ENCODE measurements at places on chromosomes 12 and 14.

DNA sequence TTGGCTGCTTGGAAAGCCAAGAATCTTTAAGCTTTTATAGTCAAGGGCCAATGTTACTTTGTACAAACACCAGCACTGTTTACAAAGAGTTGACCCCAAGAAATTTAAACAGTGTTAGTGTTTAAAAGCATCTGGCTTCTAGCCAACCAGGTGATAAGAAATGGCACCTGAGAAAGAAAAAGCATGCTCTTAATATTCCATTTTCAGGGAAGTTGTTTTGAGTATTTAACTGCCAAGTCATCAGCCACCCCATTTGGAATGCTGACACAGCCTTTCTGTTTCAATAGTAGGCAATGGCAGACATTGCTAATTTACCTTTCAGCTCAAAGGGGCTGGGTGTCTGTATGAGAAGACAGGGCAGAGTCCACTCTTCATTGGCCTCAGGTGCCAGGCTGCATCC lies 3.7 kb upstream of the SLC35F4 start:
- no peak for DNase-seq

- no peak for DNase-seq
Measured at GRCh38 chr12:76422543-76423438, 74.6 kb upstream of the BBS10 start.

- DNase-seq, result no peak
Measured at GRCh38 chr14:51487848-51488247, 163.9 kb upstream of the FRMD6 start.

GRCh38 chr14:59638885-59639284 lies 62.3 kb upstream of the CCDC175 start:
- no peak for DNase-seq

DNA sequence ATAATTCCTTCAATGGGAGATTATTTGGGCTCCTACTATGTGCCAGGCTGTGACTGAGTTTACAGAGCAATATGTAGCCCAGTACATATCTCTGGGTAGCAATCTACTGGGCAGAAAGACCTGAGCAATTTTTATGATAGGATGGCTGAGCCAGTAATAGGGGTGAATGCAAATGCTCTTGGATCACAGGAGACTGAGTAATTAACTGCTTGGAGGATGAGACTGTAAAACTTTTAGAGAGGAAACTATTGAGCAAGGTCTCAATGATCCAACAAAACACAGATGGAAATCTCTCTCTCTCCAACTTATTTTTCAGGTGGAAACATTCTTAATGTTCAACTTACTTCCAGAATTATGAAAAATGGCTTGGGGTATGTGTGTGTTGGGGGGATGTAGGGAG lies 402.2 kb downstream of the AEBP2 start:
- DNase-seq, result no peak

DNA sequence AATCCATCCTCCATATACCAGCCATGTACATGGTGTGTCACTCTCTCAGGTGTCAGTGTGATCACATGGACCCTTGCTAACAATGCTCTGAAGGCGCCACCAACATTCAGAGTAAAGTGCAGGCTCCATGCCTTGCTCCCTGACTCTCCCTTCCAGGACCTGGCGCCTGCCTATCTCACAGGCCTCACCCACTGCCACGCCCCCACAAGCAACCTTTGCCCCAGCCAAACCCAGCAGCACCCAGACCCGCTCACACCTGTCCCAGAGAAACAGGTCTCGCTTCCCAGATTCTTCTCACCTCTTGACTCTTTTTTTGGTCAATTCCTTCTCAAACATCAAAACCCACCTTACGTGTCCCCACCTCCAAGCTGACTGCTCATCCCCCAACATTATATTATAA lies 52.3 kb downstream of the KCNK10 start:
- no peak for DNase-seq

DNA sequence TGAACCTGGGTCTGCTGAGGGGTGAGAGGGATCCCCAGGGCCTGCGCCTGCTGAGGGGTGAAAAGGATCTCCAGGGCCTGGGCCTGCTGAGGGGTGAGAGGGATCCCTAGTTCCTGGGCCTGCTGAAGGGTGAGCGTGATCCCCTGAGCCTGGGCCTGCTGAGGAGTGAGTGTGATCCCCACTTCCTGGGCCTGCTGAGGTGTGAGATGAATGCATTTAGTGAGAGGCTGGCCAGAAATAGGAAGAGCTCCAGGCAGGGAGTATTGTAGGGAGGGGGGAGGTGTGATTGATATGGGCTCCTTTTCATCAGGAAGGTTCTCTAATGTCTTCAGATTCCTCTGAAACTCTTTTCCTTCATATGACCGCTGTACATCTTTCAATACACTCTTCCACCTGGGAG lies 43.0 kb downstream of the FAM186A start:
- no peak for DNase-seq

GRCh38 chr14:64707661-64708060 lies 3.4 kb downstream of the PLEKHG3 start:
- DNase-seq, result no peak

DNA sequence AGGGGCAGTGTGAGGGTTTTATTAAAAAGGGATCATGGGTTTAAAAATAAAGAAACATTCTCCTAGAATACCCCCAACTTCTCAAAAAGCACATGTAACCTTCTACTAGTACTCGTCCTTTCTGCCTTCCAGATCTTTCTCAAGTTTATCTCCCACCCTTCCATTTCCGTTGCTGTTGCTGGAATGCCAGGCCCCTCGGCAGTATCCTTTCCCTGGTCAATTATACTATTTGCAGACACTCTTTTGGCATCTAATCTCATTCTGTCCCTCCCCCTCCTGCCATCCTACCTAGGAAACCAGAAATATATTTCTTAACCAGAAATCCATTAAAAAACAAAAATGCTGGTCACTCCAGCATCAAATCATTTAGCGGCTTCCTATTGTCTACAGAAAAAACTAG lies 198.2 kb upstream of the ATP2B1 start:
- no peak for DNase-seq

- peak; percentile 27 for DNase-seq
Measured at GRCh38 chr14:61385002-61385685, 63.8 kb downstream of the PRKCH start.

DNA sequence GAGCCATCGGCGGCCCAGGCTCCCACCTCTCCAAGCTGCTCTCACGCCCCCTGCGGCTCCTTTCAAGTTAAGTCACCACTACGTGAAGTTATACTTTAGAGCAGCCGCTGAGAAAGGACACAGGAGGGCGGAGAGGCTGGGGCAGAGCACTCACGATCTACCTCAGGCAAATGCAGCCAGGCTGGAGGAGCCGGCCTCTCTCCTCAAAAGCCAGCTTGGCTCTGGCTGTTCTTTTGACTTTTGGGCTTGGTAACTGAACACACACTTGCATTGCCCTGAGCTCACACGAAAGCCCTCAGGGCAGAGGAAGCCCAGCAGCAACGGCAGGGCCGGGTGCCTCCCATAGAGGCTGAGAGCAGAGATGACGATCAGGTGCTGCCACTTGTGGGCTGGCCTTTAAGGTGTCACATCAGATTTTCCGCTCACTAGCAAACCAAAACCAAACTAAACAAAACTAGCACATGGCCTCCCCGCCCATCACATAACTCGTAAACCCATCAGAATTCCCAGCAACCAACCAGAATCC lies 75.2 kb downstream of the PITPNM2 start:
- DNase-seq, result peak; percentile 65

DNA sequence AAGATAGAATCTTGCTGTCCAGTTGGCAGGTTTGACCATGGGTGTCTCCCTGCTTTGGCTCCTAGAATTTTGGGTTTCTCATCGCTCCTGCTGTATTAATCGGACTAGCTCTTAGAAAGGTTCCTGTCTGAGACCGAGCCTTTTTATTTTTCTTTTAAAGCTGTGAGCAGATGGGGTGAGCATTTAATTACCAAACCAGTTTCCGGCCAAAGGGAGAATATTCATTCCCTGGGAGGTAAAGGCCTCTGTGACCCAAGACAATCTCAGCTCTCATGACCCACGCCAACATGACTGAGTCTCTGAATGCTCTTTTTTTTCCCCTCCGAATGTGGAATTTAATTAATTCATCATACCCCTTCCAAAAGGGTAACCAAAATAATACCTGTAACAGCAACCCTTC lies 464.7 kb upstream of the TMEM132C start:
- DNase-seq, result no peak

DNA sequence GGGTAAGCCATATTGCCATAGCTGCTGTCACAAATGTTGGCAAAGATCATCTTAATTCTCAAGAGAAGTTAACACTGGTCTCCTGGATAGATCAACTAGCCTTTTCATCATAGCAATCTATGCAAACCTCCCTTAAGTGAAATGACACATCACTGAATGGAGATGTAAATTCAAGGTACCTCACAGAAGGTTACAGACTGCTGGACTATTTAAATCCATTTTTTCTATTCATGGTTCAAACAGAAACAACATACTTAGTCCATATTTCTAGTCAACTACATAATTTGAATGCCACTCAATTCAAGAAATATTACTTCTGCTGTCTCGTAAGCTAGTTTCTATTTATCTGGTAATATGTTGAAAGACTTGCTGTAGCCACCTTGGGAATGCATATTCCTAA lies 748.3 kb downstream of the C12orf50 start:
- DNase-seq, result no peak

DNA sequence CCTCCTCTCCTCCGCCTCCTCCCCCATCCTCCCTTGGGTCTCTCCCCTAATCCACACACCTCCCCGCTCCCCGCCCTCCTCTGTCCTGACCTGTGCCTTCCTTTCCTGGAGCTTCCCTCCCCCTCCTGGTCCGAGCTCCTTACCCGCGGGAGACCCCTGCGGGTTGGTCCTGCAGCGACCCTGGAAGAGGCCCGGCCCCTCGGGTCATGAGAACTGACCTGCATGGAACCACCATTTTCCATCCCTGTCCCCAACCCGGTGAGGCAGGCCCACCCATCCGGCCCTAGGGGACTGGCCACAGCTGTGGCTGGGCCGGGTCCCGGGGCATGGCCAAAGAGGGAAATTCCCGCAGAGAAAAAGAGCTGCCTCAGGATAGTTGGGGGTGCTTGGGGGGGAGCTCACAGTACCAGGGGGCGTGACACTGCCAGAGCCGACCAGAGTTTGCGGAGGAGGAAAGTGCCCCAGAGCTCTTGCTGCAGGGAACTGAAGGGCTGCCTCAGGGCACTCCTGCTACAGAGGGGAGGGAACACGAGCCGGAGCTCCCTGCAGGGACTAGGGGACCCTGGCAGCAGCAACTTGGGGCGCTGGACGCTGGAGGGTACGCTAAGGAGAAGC lies 613 bp downstream of the ARHGEF40 start:
- DNase-seq, result no peak

GRCh38 chr12:131903270-131904255 lies 9.1 kb downstream of the ULK1 start:
- DNase-seq, result no peak

DNA sequence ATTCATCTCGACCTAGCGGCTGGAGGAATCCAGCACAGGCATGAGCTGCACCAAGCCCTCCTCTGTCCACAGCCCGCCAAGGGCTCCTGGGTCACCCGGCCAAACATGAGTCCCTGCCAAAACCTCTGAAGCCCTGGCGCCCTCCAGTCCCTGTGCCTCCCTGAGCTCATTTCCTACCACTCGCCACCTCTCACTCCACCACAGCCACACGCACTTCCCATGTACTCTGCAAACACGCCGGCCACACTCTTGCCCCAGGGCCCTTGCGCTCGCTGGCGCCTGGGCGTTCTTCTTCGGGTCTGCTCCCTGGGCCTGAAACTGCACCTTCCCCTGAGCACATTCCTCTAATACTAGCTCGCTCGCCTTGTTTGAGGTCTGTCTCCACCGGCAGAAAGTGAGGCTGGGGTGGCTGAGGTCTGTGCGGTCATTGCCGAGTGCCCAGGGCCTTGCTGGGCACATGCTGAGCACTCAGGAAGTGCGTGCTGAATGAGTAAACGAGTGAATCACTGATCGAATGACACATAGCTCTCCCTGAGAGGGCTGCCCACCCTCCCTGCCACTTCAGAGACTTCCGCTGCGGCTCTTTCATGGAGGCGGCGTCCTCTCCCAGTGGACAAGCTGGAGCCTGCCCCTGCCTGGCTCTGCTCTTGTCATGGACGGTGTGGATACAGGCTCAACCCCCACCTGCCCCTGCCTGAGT lies 33.7 kb upstream of the DLK1 start:
- DNase-seq, result no peak

DNA sequence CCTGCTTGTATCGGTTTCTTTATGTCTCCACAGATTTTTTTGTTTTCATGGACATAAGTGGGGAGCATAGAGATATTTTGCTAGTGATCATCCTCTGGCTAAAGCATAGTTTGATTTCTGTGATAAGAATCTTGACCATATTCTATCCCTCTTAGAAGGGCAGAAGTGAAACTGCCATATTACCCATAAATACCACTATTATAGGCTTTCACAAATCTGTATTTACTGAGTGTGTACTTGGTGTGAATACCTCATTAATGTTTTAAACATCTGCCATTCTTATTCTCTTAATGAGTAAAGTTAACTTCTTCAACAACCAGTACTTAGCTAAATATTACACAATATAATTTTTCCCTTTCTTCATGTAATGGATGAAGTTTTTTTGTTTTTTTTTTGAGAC lies 16.1 kb downstream of the WNK1 start:
- no peak for DNase-seq

DNA sequence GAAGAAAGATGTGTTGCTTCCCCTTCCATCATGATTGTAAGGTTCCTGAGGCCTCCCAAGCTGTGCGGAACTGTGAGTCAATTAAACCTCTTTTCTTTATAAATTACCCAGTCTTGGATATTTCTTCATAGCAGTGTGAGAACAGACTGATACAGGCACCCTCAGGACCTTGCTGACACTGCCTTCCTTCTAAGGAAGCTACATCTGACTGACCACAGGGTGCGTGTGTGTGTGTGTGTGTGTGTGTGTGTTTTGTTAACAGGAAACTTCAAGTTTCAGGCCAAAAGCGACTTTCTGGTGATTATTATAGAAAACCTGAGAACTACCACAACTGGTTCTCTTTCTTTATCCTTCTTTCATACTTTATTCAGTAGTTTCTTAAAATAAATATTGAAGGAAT lies 149.0 kb downstream of the CAPZA3 start:
- no peak for DNase-seq

DNA sequence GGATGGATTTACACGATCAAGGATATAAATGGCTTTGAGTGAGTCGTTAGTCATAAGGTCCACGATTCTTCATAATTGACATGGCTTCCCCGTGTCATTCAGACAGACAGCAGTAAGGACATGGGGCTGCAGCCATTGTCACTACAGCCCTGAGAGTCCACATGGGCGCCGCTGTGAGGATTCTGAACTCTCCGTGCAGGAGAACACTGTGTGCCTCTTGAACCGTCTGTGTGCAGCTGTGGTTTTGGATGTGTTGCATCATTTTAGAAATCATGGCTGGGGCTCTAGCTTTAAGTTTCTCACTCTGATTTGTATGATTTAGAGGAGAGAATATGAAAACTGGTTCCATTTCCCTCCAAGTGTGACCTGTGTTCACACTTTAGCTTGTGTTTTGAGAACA lies 47.2 kb downstream of the NPAS3 start:
- no peak for DNase-seq

DNA sequence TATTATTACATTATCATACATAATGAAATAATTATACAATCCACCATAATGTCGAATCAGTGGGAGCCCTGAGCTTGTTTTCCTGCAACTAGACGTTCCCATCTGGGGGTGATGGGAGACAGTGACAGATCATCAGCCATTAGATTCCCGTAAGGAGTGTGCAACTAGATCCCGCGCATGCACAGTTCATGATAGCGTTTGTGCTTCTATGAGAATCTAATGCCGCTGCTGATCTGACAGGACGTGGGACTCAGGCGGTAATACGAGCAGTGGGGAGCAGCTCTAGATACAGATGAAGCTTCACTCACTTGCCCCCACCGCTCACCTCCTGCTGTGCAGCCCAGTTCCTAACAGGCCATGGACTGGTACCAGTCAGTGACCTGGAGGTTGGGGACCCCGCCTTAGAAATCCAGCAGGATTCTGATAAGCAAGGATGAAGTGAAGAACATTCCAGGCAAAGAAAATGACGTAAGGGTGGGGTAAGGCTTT lies 204.6 kb downstream of the ETV6 start:
- no peak for DNase-seq

GRCh38 chr12:93813186-93813585 lies 136.0 kb downstream of the CRADD start:
- no peak for DNase-seq

Data from stimulated activated CD8-positive, alpha-beta memory T cell treated with anti-CD3 and anti-CD28 coated beads, Interleukin-15, amount 100 ng/mL, for 4 hours (primary cell).